ENCODE measurements at places on chromosomes 12 and 14. TPM values are rescaled to one million over a fixed set of nuclear protein-coding genes. Genes with fewer than 3 reads are reported as not detected.

- H3K4me3 ChIP-seq = no peak overlapping the region
- no peak for DNase-seq
- H3K4me1 ChIP-seq = peaks cover 44% of the 10 kb centered on the region
- H3K27me3 ChIP-seq = no peaks in the 10 kb centered on the region
Measured at GRCh38 chr14:61212546-61212945, 68.6 kb downstream of the TMEM30B start.

GRCh38 chr12:6539707-6540134, 5.4 kb downstream of the GAPDH start:
- no peak for DNase-seq
- no peaks in the 10 kb centered on the region for H3K27me3 ChIP-seq
- peak overlapping the region; percentile 98 for H3K27ac ChIP-seq
- H3K4me3 ChIP-seq = no peak overlapping the region

- peaks cover 7% of the 10 kb centered on the region for H3K36me3 ChIP-seq
- H3K27ac ChIP-seq = no peak overlapping the region
- no peak overlapping the region for H3K4me3 ChIP-seq
- no peaks in the 10 kb centered on the region for H3K27me3 ChIP-seq
- H3K4me1 ChIP-seq = peaks cover 7% of the 10 kb centered on the region
Measured at GRCh38 chr12:65384240-65384639, 105.8 kb downstream of the MSRB3 start.

DNA sequence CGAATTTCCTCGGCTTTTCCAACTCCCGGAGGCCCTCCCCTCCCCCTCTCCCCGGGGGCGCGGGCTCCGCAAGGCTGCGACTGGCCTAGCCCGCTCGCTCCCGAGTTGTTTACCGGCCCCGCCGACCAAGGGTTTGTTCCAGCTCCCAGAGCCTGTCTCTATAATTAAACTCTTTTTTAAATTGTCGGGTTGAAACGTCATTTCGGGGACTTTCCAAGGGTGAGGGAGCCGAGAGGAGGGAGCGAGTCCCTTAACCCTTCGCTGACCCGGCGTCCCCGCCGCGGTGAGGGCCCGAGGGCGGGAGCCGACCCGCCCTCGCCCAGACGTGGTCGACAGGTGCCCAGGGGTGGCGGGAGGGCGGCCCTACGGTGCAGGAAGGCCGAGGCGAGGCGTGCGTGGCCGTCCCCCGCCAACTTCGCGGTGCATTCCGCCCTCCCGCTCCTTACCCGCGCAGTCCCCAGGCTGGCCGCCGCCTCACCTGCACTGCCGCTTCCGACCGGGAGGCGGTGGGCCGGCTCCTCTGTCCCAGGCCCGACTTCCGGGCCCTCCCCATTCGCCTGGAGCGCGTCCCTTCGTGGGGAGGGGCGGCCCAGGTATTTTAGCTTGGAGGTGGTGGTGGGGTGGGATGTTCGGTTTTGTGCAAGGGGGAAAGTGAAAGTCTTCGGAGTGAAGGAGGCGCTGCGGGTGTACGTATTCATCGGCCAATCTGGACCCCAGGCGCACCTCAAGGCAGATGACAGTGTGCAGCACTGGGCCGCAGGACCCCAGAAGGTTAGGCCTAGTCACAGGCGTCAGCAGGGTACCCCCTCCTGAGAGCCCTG, 2.9 kb upstream of the ZFP36L1 start:
- H3K4me3 ChIP-seq = peak overlapping the region; percentile 92
- no peaks in the 10 kb centered on the region for H3K27me3 ChIP-seq
- H3K36me3 ChIP-seq = peaks cover 16% of the 10 kb centered on the region
- H3K4me1 ChIP-seq = peaks cover 56% of the 10 kb centered on the region
- DNase-seq = peak; percentile 92
- H3K27ac ChIP-seq = peak overlapping the region; percentile 100

- H3K27me3 ChIP-seq = no peaks in the 10 kb centered on the region
- no peak overlapping the region for H3K4me3 ChIP-seq
- H3K27ac ChIP-seq = peak overlapping the region; percentile 66
- peaks cover 5% of the 10 kb centered on the region for H3K36me3 ChIP-seq
Measured at GRCh38 chr12:2260441-2260840, 207.7 kb downstream of the CACNA1C start.

DNA sequence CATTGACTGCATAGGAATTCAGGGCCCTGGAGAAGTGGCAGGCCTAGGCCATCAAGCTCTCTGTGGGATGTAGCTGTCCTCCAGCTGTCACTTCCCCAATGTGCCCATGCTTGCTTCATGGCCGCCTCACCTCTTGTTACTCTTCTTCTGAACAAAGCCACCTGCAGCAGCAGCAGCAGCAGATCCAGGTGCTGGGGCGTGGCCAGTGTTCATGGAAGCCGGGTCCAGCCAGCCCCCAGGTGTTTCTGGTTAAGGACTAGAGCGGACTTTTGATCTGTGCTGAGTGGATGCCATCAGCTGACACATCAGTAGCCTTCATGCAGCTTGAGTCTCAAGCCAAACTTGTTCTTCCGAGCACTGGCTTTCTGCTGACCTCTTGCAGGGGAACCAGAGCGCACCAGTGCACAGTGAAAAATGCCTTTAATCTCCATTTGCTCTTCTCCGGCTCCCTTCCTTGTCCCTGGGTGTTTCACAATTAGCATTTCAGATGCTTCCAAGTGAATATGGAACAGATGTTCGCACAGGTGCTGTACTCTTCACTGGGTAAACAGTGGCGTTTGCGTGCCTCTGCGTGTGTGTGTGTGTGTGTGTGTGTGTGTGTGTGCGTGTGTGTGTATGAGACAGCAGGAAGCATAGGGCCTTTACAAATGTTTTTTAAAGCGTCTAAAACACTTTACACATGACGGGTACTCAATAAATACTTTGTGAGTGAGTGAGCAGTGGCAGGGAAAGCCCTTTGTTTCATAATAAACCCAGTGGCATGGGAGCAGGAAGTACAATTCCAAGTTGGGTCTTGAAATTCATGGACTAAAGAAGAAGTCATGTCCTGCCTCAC, 20.1 kb downstream of the TPCN1 start:
- peak overlapping the region; percentile 95 for H3K27ac ChIP-seq
- DNase-seq = no peak
- peak overlapping the region; percentile 14 for H3K4me3 ChIP-seq
- peaks cover 79% of the 10 kb centered on the region for H3K4me1 ChIP-seq
- H3K27me3 ChIP-seq = no peaks in the 10 kb centered on the region

DNA sequence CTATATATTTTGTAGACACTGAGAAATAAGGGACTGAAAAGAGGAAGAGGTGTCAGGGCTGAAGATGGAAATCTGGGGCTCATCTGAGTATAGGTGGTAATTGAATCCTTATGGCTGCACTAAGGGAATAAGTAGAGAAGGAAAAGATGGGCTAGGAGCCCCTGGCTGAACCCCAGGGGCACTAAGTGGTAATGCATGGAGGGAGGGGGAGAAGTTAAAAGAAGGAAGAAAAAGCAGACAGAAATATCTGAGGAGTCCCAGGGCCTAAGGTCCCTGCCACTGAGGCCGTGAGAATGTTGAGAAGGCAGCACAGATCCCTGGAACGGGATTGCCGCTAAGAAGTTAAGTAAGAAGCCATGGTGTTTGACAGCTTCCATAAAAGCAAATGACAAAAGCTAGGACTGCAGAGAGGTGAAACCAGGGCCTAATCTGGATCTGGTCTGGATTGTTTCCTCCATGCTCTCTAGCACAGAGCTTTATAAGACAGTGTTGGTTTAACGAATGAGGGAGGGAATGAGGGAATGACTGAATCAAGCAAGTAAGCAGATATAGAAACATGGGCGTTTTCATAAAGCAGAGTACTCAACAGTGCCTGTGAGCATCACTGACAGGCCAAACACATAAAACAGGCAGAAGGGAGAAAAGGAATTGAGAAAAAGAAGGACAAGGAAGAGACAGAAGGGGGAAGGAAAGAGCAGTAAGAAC, 92.9 kb downstream of the HMGA2 start:
- no peaks in the 10 kb centered on the region for H3K27me3 ChIP-seq
- H3K27ac ChIP-seq = no peak overlapping the region
- peaks cover 24% of the 10 kb centered on the region for H3K36me3 ChIP-seq
- peaks cover 24% of the 10 kb centered on the region for H3K4me1 ChIP-seq

GRCh38 chr12:121770813-121771625, 22.5 kb downstream of the RHOF start:
- H3K36me3 ChIP-seq = no peaks in the 10 kb centered on the region
- H3K27ac ChIP-seq = no peak overlapping the region
- no peak for DNase-seq
- H3K27me3 ChIP-seq = no peaks in the 10 kb centered on the region
- H3K4me3 ChIP-seq = no peak overlapping the region
- H3K4me1 ChIP-seq = peaks cover 25% of the 10 kb centered on the region

GRCh38 chr14:22997676-22998323, 12.1 kb downstream of the C14orf93 start:
- no peak overlapping the region for H3K27ac ChIP-seq
- peaks cover 15% of the 10 kb centered on the region for H3K4me1 ChIP-seq

DNA sequence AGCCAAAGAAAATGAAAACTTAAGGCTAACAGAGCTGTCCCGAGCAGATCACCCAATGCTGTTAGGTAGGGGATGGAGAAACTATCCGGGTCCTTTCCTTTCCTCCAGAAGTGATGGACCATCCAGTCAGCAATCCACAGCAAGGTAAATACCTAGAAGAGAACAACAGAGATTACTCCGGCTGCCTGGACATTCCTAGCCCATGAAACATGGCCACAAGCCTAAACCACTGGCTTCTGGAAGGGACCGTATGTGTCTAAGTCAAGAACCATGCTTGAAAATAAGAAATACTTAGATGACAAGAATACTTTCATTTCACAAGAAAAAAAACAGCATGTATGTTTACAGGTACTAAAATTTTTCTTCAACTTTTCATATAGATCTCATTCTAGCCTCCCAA, 152.9 kb downstream of the SLC41A2 start:
- DNase-seq = no peak
- H3K4me3 ChIP-seq = no peak overlapping the region
- no peak overlapping the region for H3K27ac ChIP-seq

DNA sequence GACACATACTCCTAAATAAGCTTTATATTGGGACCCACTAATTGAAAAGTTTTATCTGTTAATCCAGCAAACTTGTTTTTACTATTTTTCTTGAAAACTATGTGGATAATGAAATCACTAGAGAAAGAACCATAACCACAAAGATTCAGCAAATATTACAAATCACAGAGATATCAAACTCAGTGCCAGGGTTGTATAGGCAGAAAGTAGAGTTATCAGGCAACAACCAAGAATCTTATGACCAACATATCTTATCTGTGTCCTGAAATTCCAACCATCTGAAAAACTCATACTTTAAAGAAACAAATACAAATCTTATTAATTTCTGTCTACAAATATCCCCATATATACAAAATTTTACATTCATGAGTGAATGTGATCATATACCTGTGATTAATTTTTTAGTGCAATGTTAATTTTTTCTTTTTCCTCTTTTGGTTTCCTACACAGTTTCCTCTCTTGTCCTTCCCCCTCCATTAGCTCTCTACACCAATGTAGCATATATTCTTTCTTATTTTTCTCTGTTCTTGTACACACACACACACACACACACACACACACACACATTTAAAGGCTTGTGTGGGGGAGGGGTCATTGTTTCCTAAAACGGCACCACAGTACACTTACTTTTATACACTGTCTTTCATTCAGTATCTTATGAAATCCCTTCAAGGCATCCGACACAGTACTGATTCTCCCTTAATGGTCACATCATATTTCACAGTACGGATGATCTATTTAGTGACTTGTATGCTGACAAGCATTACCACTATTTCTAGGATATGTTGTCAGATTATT, 18.6 kb downstream of the AMN1 start:
- no peaks in the 10 kb centered on the region for H3K4me1 ChIP-seq
- DNase-seq = no peak
- H3K36me3 ChIP-seq = peaks cover 13% of the 10 kb centered on the region
- no peak overlapping the region for H3K4me3 ChIP-seq
- no peak overlapping the region for H3K27ac ChIP-seq
- no peaks in the 10 kb centered on the region for H3K27me3 ChIP-seq

DNA sequence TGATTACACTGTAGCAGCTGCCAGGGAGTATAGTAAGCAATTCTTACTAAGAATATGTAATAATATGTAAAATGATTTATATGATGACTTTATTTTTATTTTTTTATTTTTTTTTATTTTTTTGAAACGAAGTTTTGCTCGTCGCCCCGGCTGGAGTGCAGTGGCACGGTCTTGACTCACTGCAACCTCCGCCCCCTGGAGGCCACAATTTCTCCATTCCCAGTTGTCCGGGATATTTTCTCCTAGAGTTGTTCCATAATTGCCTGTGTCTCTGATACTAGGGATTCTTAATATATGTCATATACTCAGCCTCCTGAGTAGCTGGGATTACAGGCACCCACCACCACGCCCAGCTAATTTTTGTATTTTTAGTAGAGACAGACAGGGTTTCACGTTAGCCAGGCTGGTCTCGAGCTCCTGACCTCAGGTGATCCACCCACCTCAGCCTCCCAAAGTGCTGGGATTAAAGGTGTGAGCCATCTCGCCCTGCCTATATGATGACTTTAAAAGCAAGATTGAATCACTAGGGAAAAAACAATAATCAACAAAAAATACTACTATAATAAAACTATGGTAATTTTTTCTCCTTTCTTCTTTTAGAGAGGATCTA, 12.2 kb upstream of the ITPR2 start:
- no peaks in the 10 kb centered on the region for H3K36me3 ChIP-seq
- peaks cover 2% of the 10 kb centered on the region for H3K4me1 ChIP-seq
- peaks cover 8% of the 10 kb centered on the region for H3K27me3 ChIP-seq
- DNase-seq = no peak
- no peak overlapping the region for H3K27ac ChIP-seq

GRCh38 chr12:39622306-39622705, 2.7 kb upstream of the ABCD2 start:
- H3K27ac ChIP-seq = no peak overlapping the region
- no peak overlapping the region for H3K4me3 ChIP-seq
- H3K4me1 ChIP-seq = peaks cover 7% of the 10 kb centered on the region
- H3K27me3 ChIP-seq = peaks cover 5% of the 10 kb centered on the region
- DNase-seq = no peak

GRCh38 chr12:48826209-48826855, 8.0 kb downstream of the CACNB3 start:
- H3K27ac ChIP-seq = peak overlapping the region; percentile 45
- H3K4me3 ChIP-seq = no peak overlapping the region
- H3K27me3 ChIP-seq = no peaks in the 10 kb centered on the region
- no peak for DNase-seq
- no peaks in the 10 kb centered on the region for H3K4me1 ChIP-seq
- H3K36me3 ChIP-seq = peaks cover 36% of the 10 kb centered on the region

DNA sequence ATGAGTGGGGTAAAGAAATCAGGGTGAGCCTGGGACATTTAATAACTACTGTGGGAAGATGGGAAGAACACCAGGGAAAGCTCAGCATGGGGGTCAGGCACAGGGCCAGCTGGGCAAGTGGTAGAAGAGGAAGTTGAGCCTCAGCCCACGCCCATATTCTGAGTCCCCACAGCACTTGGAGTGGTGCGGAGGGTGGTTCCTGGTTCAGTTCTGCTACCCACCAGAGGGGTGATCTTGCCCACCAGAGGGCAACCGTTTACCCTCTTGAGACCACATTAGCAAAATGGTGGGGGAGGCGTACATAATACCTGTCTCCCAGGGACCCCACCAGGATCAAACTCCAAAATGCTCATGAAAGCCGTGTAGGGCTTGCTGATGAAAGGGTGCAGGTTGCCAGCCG, 16.8 kb upstream of the ANKRD33 start:
- peaks cover 5% of the 10 kb centered on the region for H3K27me3 ChIP-seq
- no peaks in the 10 kb centered on the region for H3K36me3 ChIP-seq
- no peak overlapping the region for H3K4me3 ChIP-seq
- H3K4me1 ChIP-seq = peaks cover 31% of the 10 kb centered on the region

The HOXC4 gene
- not detected for total RNA-seq

The LHX5 gene
- total RNA-seq = not detected

The RFX4 gene
- not detected for total RNA-seq

The SLC6A15 gene
- total RNA-seq = not detected

The SLC22A17 gene
- 42.7 TPM for total RNA-seq

The LRIG3 gene
- 241 TPM for total RNA-seq

The METTL17 gene
- total RNA-seq = 58.6 TPM

The SMCO2 gene
- total RNA-seq = not detected

The DPF3 gene
- total RNA-seq = 5.3 TPM
